NCI-H510A (cell line): ENCODE measurements at places on chromosomes 4 and X.

GRCh38 chrX:42869659-42870476 is 91.9 kb upstream of the PPP1R2C start:
- no peak for DNase-seq

GRCh38 chr4:140693562-140693961 is 62.6 kb downstream of the TBC1D9 start:
- DNase-seq, result no peak

GRCh38 chr4:40840985-40841571 is 91.3 kb downstream of the NSUN7 start:
- peak; percentile 68 for DNase-seq

DNA sequence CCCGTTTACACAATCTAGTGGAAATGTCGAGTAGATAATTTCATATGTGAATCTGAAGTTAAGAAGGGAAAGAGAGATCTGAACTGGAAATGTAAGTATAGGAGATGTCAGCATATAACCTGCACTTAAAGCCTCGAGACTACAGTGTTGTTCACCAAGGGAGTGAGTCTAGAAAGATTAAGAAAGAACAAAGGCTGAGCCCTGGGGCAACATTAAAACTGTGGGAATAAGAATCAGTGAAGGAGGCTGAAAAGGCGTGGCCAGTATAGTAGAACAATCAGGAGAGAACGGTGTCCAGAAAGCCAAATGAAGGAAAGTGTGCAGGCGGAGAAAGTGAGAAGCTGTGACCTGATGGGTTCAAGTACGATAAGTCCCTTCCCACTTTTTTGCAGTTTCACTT is 118.8 kb upstream of the TENM3 start:
- no peak for DNase-seq

- no peak for DNase-seq
Measured at GRCh38 chr4:112448306-112449132, 67.5 kb downstream of the NEUROG2 start.

GRCh38 chr4:83231620-83232076 is 53.0 kb downstream of the COQ2 start:
- DNase-seq, result no peak

GRCh38 chrX:19785647-19786046 is 101.8 kb downstream of the SH3KBP1 start:
- no peak for DNase-seq
